Nephron progenitor cell (in vitro differentiated cells): ENCODE measurements at places on chromosomes 5 and 9.

- DNase-seq, result no peak
Observed at GRCh38 chr9:37931592-37931991, 27.7 kb upstream of the SLC25A51 start.

DNA sequence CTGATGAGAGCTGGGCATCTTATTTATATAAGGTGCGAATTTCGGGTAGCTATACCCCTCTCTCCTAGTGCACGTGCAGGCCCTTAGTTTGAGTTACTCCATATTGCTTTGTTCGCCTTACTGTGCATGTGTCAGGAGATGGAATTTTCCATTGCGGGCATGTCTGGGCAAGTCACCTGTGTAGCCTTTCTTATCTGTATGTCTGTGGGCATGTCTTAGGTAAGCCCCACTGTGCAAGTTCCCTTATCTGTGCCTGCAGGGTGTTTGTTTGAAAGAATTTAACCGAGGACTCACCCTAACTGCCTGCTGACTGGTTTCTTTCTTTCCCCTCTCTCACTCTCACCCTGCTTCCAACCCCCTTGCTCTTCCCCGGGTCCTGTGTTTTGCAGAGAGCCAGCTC, 140.7 kb upstream of the RANBP3L start:
- no peak for DNase-seq

DNA sequence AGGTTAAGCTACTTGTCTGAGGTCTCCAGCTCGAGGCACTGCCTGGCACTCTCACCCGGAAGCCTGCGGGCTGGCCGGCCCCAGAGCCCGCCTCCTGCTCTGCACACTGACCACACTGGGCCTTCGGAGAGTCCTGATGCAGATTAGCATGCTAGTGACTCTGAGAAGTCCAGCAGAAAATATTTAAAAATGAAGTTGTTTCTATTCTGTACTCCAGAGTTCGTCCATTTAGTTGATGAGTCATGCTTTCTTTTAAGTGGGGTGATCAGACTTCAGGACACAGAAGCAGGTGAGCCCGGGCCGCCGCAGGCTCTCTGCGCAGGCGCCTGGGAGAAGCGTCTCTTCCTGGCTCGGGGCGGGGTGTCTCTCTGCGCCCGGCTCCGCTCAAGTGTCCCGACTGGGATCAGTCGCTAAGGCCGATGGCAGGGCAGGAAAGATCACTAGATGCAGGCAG, 32.5 kb downstream of the FAM240B start:
- no peak for DNase-seq

- no peak for DNase-seq
Observed at GRCh38 chr5:31860278-31860677, 221.3 kb downstream of the PDZD2 start.

DNA sequence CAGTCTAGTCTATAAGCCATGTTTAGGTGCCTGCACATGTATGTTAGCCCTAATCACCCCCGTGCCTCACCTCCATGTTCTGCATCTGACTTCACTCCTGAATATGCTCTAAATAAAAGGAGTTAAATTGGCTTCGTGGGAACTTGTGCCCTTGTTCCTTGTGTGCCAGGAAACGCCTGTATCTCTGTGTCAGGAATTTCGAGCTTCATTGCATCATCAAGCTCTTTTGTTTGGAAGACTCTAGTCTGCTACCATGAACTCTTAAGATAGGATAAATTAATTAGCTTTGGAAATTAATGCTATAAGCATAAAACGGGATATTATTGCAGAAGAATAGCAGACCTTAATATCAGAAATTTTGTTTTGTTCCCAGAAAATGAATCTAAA, 99.2 kb downstream of the ADCY2 start:
- no peak for DNase-seq

- DNase-seq, result no peak
Observed at GRCh38 chr9:99509065-99509745, 287.1 kb downstream of the SEC61B start.
